Thymus (tissue), 14 donors: ENCODE measurements at places on chromosomes 12 and 14. TPM values are rescaled to one million over a fixed set of nuclear protein-coding genes. Genes with fewer than 3 reads are reported as not detected.

- DNase-seq, result no peak
These were observed 349.1 kb upstream of the CCDC196 start for GRCh38 chr14:66137081-66137480.

- DNase-seq, result no peak
These were observed 126.3 kb downstream of the SLC25A47 start for GRCh38 chr14:100449225-100449987.

GRCh38 chr12:101866615-101867373 lies 10.6 kb upstream of the DRAM1 start:
- DNase-seq, result no peak

DNA sequence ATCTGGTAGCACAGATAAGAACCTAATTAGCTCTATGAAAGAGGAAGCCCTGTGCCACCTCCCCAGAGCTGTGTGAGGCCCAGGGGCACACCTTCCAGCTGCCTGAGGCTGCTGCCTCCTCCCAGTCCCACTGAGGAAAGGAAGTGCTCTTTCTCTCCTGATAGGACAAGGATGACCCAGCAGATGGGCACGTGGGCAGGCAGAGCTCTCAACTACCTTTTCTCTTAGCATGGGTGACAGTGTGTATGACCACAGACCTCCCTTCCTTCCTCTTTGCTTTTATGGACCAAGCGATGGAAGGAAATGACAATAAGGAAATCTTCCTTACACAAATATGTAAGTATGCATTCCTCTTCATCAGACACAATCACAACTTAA lies 127.6 kb upstream of the AMIGO2 start:
- no peak for DNase-seq

DNA sequence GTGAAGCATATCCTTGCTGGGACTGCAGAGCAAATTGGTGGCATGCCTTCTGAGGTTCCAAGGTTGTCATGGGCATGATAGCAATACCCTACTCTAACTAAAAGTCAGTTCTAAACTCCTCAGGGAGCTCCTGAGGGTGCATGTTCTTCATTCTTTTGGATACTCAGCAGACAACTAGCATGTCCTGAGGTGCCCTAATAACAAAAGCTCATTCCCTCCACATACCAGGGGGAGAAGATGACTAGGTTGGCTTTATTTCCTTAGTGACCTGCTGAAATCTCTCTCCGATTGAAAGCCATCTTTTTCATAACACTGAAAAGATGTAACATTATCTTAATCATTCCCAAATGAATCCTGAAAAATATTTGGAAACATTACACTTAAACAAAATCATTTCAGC lies 188.7 kb upstream of the IGF1 start:
- DNase-seq, result no peak

Gene GLIPR1L1
- not detected for total RNA-seq

DNA sequence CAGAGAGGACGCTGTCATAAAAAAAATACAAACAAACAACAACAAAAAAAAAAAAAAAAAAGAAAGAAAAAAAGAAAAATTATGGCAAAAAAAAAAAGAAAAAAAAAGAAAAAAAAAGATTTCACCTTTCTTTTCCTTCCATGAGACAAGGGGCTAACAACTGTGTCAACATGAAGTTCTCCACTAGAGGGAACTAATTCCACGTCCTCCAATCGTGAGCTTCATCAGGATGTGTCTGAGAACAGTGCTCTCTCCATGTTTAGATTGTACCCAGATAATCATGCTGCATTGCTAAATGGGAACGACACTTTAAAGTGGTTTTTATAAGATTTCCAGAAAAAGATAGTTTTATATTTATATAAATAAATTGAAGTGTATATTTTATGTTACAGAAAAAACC lies 96.2 kb upstream of the PTPRB start:
- DNase-seq, result peak; percentile 25

DNA sequence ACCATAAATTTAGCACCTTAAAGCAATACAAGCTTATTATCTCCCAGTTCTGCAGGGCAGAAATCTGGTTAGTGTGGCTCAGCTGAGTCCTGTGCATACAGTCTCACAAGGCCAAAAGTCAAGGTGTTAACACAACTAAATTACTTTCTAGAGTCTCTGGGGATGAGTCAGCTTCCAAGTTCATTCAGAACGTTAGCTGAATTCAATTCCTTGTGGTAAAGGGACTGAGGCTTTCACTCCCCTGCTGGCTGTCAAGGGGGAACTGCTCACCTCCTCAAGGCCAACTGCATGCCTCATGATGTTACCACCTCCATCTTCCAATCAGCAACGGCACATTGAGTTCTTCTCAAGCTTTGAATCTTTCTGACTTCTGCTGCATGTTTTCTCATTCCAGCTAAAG lies 27.6 kb downstream of the EML5 start:
- no peak for DNase-seq

DNA sequence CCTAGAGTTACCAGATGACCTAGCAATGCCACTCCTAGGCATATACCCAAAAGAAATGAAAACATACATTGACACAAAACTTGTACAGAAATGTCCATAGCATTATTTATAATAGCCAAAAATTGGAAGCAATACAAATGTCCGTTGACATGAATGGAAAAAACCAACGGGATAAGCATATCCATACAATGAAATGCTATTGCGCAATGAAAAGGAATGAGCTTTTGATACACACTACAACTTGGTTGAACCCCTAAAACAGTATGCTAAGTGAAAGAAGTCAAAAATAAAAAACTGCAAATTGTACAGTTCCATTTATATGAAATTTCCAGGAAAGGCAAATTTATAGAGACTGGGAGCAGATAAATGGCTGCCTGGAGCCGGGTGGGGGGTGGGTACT lies 90.6 kb upstream of the G2E3 start:
- DNase-seq, result no peak

DNA sequence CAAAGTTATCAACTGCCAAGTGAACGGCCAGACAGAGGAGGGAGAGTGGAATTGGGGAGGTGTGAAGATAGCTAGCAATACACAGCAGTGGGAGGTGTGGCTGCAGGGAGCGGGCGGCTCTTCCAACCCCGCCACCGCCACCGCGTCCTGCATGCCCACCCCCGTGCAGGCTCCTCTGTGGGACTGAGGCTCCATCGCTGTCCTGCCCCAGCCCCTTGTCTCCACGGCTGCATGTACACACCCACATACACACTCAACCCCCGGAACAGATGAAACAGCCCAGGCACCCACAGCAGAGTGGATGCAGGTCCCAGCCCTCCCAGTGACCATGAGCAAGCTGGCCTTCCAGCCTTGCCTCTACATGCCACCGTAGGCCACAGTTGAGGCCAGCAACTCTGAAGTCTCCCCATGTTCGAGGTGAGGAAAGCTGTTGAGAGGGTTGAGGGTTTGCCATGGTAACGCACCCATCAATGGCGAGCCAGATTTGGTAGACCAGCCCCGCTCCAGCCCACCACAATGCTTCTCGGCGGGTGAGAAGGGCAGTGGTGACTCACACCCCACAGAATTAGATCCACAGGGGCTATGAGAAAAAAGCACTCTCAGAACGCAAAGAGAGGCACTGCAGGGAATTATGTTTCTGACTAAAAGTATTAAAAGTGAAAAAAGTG lies 39.3 kb downstream of the PITPNM2 start:
- no peak for DNase-seq
